ENCODE measurements at places on chromosomes 5 and 9.

GRCh38 chr9:94611638-94612068, 18.0 kb upstream of the FBP2 start:
- DNase-seq: no peak

DNA sequence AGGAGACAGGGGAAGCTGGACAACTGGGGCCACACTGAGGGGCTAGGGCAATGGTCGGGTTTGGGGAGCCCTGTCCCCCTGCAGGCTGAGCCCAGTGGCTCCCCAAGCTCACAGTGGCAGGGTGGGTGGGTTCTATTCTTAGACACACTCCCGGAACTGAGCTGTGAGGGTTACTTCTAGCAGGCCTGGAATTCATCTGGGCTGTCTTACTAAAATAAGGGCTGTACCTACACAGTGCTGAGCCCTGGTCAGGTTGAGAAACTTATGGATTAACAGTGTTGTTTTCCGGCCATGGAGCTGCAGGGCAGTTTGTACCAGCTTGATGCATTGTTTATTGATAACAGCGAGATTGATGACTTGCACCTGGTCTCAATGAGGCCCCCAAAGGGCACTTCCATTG, 58.8 kb downstream of the C5orf15 start:
- no peak for DNase-seq

DNA sequence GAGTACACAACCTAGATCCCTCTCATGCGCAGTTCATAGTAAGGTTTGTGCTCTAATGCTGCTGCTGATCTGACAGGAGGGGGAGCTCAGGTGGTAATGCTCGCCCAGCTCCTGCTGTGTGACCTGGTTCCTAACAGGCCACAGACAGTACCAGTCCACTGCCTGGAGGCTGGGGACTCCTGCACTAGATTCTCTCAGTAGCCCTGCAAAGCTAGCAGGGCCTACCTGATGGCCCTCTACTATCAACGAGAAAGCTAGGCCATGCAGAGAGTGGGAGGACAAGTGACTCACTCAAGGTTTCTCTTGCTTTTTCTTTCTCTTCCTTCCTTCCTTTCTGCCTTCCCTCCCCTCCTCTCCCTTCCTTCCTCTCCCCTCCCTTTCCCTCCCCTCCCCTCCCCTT, 55.1 kb upstream of the TEX48 start:
- DNase-seq: no peak

- peak; percentile 80 for DNase-seq
Measured at GRCh38 chr5:160439205-160439600, 17.5 kb downstream of the PTTG1 start.

DNA sequence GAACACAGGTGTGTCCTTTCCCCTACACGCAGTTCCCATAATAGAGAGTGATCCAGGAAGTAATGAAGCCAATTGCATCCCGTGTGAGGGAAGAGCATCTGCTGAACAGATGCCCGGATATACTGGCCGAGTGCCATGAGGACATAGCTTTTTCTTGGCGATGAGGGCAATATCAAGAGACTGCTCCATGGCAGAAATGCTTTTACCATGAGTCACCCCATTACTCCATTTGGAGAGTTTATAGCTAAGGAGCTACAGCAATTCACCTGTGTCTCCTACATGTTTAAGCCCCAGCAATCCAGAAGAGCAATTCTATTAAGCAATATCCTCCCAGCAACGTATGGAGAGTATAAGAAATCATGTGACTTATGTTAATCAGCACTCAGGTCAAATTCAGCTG, 222.0 kb upstream of the KLF4 start:
- DNase-seq: no peak

GRCh38 chr5:88656221-88656950, 226.6 kb downstream of the MEF2C start:
- DNase-seq: no peak

- no peak for DNase-seq
Measured at GRCh38 chr5:125891061-125891725, 532.0 kb upstream of the GRAMD2B start.

DNA sequence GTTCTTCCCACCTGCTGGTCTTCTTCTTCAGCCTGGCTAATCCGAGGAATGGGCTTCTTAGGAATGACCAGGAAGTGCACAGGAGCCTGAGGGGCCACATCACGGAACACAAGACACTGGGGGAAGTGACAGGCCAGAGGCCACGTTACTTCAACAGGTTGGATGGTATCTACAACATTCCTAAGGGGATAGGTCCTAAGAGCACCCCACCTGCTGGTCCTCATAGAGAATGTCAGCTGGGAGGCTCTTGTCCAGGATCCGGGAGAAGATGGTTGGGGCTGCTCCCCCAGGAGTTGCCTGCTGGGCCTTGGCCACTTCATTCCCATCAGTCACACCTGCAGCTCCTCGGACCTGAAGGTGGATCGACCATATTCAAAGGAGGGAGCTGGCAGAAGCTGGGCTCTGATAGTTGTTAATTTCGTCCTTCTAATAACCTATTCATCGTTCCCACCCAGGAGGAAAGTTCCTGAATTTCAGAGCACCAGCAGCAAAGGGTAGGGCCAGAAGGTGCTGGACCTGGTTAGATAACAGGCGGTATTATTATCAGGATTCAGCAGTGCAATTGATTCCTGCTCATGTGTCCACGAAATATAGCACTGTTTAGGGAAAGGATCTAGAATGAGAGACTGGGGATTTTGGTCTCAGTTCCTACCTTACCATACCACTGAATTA, 1.3 kb downstream of the HINT2 start:
- no peak for DNase-seq

DNA sequence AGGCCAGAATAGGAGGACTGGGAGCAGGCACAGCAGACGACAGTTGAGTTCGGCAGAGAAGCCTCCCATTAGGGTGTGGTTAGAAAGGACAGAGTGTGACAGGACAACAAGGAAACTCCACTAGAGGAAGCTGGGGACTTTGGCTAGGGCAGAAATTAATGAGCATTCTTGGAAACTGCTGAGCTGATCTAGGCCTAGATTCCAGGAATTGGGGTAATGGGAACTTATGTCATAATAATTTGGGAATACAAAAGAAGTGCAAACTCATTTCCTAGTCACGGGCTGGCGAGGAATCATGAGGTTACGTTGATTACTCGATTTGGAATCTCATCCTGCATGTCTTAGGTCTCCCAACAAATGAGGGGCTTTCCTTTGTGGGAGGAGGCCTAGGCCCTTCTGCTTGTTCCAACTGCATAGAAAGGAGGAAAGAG, 144.6 kb upstream of the RPS23 start:
- DNase-seq: no peak

GRCh38 chr5:10077791-10078545, 171.7 kb downstream of the ATPSCKMT start:
- DNase-seq: no peak

DNA sequence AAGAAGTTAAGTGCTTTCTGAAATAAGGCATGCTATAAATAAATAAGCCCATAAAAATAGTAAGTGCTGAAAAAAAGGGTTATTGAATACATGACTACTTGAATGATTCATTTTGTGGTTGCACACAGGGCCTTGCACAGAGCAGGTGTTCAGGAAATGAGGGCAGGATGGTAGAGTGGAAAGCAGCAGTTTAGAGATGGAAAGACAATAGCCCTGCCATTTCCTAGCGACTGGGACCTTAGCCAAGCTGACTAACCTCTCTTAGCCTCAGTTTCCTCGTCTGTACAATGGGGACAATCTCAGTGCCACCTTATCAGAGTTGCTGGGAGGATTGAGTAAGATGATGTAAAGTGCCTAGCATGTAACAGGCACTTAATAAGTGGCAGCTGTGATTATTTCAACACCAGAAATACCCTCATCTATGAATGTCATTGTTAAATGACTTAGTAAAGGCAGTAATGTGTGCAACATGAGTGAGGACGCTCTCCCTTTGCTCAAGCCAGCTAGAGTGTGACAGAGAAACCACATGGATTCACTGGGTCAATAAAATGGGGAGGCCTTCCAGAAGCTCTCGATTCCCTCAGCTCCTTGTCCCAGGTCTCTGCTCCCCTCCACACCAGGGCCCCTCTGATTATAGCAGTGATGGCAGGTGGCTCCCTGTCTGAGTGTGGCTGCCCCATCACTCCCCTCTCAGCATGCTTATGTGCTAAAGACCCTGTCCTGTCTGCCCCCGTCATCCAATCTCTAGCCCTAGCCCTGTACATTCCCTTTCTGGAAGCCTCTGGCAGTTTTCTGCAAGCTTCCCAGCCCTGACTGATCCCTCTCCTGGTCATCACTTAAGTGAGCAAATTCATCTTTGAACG, 16.0 kb upstream of the PHF19 start:
- DNase-seq: peak; percentile 60

- no peak for DNase-seq
Measured at GRCh38 chr5:78547731-78548615, 100.6 kb downstream of the LHFPL2 start.

DNA sequence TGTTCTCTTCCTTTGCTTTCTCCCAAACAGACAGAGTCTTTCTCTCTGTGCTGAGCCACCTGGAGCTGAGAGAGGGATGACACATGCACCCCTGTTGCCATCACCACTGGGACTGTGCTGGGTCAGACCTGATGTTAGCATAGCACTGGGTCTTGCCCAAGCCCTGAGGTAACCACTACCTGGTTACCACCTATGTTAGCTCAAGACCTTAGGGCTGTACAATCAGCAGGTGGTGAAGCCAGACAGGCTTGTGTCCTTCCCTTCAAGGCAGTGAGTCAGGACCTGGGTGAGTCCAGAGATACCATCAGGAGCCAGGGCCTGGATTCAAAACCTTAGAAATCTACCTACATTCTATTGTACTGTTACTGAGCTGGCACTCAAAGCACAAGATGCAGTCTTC, 32.1 kb downstream of the FST start:
- DNase-seq: no peak

GRCh38 chr9:94928691-94929368, 202.3 kb downstream of the AOPEP start:
- no peak for DNase-seq

DNA sequence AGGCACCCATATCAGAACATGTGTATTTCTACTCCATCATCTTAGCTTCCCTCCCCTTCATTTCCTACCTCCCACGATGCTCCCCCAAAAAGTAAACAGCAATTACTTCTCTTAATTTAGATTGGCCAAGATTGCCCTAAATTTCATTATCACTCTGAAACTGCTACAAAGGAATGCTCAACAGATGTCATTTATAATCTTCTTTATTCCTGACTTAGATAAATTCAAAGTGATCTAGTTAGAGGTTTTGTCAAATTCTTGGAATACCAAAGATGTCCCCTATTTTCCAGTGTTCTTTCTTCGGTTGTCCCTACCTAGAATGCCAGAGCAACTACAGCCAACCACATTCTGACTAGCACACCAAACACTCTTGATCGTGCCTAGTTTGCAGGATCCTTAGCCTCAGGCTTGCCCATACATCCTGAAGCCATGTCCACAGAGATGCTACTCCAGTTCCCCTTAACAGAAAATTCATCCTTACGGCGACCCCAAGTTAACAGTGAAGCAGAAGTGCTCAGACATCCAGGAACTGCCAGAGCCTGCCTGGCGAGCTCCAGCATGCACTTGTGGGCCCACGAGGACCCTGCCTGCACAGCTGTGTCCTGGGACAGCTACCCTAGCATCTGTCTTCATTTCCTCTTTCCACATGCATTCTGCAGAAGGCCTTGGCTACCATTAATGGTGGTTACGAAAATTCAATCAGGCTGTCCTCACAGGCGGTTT, 31.6 kb downstream of the DAP start:
- no peak for DNase-seq

GRCh38 chr5:176831425-176831824, 21.1 kb downstream of the UNC5A start:
- no peak for DNase-seq

DNA sequence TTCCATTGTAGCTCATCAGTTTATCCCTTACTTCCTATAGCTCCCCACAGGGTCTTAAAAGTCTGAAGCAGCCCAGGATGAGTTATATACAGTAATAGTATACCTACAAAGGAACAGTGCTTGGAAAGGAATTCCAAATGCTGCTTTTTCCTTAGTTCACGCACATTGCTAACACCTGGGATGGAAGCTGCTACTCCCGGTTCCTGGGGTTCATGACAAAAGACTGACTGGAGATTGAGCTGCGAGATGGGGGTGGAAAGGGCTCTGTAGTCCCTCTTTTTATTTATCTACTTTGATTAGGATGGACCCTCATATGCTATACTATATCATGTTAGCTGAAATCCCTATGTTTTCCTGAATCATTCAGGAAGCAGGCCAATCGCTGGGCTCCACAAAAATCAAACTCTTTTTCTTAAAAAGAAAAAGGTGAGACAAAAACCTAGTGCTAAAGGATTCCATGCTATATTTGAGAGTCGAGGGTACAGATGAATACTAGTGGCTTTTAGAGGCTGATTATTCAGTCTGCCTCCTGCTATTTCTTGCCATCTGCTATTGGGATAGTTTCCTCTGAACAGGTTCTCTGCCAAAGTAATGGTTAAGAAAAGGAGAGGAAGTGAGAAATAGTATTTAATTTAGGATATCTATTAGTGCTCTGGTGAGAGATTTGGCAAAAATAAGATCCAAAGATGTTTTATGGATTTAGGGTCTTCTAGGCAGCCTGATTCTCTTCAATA, 81.2 kb downstream of the MRPS27 start:
- DNase-seq: no peak

GRCh38 chr9:7163932-7164331, 406.2 kb downstream of the KDM4C start:
- no peak for DNase-seq

DNA sequence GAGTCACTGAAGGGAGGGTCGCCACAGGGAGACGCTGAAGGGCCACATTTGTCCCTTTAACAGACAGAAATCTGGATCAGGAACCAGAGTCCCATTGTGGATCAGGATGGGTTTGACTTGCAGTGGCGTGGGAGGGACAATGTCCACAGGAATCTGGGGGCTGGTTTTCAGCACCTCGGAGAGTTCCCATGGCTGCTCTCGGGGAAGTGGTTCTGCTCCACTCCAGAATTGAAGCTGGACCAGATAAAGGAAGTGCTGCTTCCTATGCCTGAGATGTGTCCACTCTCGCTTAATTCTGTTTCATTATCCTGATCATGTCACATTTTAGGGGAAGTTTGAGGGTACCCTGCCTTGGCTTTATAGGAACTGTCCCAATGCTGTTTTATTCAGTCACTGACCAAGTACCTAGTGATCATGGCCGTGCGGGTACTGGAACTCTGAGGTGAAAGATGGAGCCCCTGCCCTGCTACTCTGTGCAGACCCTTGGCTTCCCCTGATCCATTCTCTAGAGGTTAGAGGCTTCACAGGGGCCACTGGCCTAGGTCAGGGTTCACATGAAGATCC, 28.7 kb downstream of the ENHO start:
- no peak for DNase-seq

- DNase-seq: no peak
Measured at GRCh38 chr5:154086641-154087040, 47.9 kb downstream of the MFAP3 start.

Data from T follicular helper cell (primary cell).